T-cell (primary cell): ENCODE measurements at places on chromosomes 12 and 14.

DNA sequence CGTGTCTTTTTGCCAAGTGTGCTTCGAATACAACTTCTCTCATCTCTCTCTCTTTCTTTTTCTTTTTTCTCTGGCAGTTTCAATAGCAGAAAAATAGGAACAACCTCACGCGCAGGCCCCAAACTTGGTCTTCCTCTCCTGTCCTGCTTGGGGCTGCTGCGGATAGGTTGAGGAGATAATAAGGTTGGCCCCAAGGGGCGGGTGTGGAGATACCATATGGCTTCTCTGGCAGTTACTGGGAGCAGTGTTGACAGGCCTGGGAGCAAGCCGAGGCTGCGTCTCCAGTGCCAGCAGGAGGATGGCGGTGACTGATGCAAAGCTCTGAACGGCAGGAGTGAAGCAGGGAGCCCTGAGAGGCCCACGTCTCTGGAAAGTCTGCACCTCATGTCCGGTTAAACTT is 89.5 kb upstream of the MANSC4 start:
- no peaks in the 10 kb centered on the region for H3K36me3 ChIP-seq
- no peaks in the 10 kb centered on the region for H3K4me1 ChIP-seq
- no peak overlapping the region for H3K4me3 ChIP-seq
- no peaks in the 10 kb centered on the region for H3K27me3 ChIP-seq
- DNase-seq, result no peak

DNA sequence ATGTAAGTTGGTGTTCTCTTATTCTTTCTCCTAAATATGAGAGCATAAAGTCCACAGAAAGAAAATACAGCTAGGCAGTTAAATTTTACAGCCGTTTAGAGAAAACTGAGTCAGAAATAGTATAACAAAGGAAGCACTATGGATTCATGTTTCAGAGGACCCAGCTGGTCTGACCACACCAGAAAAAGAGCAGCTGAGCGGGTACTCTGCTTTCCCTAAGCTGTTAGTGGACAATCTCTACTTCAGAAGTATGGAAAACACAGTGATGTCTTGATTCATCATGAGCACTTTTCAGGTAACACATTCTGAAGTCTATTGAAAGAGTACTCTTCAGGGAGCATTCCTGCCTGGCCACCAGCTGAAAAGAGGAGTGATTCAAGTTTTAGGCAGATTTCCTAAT is 12.4 kb downstream of the PPM1H start:
- H3K4me3 ChIP-seq, result no peak overlapping the region
- no peak for DNase-seq
- peaks cover 10% of the 10 kb centered on the region for H3K27me3 ChIP-seq
- H3K27ac ChIP-seq, result no peak overlapping the region
- H3K36me3 ChIP-seq, result no peaks in the 10 kb centered on the region
- H3K4me1 ChIP-seq, result no peaks in the 10 kb centered on the region

DNA sequence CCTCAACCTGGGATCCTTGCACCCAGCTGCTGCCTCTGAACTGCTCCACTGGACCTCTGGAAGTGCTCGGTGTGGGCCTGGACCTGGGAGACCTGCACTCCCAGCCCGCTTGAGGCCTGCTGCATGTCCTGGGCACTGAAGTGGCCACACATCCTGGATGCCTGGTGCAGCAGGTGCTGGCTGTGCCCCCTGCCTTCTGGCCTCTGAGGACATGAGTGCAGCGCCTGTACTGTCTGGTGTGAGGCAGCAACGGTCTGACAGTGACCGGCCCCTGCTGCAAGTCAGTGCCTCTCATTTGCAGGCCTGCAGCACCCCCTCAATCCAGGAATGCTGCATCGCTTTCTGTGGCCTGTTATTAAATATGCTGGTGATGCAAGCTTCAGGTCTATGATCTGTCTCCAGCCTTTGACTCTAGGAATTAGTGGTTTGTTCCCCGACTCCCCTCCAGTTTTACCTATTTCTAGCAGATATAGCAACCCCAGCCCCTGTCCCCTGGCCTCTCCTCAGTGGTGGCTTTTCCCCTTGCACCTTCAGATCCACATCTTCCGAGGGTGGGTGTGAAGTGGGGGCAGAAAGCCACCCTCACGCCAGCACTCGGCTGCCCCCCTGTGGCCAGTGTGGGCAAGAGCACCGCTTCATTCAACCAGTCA is 3.6 kb downstream of the SMIM41 start:
- peak; percentile 59 for DNase-seq
- peaks cover 21% of the 10 kb centered on the region for H3K27me3 ChIP-seq
- H3K36me3 ChIP-seq, result peaks cover 9% of the 10 kb centered on the region
- no peak overlapping the region for H3K27ac ChIP-seq
- H3K4me1 ChIP-seq, result peaks cover 6% of the 10 kb centered on the region
- no peak overlapping the region for H3K4me3 ChIP-seq

- H3K27me3 ChIP-seq, result no peaks in the 10 kb centered on the region
- H3K4me3 ChIP-seq, result no peak overlapping the region
- H3K27ac ChIP-seq, result no peak overlapping the region
- no peaks in the 10 kb centered on the region for H3K4me1 ChIP-seq
Observed at GRCh38 chr12:83931451-83931850, 981.1 kb downstream of the SLC6A15 start.

DNA sequence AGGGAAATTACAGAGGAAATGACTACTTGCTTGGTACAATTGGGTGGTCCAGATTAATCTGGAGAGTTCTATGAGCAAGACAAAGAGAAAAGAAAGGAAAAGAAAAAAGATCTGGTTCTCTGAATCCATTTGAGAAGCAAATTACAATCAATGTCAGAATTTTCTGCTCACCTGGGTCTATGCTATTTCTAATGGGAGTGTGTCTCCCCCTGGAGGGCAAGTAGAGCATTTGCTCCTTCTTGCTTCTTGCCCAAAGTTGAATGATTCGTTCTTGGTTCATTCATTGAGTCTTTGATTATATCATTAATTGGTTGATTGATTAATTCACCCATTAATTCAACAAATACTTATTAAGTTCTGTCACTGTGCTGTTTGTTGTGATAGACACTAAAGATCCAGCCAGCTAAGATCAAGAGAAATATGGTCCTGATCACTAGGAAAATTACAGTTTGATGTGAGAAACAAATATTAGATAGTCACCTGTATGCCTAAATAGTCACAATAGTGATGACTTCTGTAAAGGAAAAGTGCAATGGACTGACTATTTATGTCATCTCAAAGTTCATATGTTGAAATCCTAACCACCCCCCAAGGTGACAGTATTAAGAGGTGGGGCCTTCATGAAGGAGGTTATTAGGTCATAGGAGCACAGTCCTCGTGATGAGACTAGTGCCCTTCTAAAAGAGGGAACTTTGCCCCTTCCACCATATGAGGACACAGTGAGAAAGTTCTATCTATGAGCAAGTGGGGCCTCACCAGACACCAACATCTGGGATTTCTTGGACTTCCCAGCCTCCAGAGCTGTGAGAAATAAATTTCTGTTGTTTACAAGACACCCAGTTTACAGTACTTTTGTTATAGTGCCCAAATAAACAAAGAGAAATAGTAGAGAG is 8.0 kb upstream of the ASB8 start:
- H3K4me1 ChIP-seq, result peaks cover 2% of the 10 kb centered on the region
- no peaks in the 10 kb centered on the region for H3K27me3 ChIP-seq
- no peak overlapping the region for H3K27ac ChIP-seq
- H3K36me3 ChIP-seq, result no peaks in the 10 kb centered on the region

DNA sequence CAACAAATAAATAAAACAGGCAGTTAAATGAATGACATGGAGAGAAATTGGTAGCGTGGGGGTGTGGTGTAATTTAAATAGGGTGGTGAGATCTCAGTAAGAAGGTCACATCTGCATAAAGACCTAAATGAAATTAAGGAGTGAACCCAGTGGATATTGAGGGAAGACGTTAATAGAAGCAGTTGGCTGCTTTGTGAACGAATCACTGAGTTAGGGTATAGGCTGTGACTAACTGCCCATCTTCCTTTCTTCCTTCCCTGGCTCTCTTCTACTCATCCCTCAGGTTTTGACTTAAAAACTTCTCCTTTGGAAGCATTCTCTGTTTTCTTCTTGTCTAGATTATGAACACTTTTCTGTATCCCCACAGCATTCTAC is 64.7 kb downstream of the BTG1 start:
- peaks cover 3% of the 10 kb centered on the region for H3K4me1 ChIP-seq
- no peak overlapping the region for H3K4me3 ChIP-seq
- no peak for DNase-seq
- no peak overlapping the region for H3K27ac ChIP-seq
- H3K27me3 ChIP-seq, result no peaks in the 10 kb centered on the region

GRCh38 chr12:15118955-15119354 is 102.3 kb downstream of the RERG start:
- DNase-seq, result no peak
- H3K4me3 ChIP-seq, result no peak overlapping the region
- no peak overlapping the region for H3K27ac ChIP-seq
- no peaks in the 10 kb centered on the region for H3K4me1 ChIP-seq
- H3K36me3 ChIP-seq, result no peaks in the 10 kb centered on the region

DNA sequence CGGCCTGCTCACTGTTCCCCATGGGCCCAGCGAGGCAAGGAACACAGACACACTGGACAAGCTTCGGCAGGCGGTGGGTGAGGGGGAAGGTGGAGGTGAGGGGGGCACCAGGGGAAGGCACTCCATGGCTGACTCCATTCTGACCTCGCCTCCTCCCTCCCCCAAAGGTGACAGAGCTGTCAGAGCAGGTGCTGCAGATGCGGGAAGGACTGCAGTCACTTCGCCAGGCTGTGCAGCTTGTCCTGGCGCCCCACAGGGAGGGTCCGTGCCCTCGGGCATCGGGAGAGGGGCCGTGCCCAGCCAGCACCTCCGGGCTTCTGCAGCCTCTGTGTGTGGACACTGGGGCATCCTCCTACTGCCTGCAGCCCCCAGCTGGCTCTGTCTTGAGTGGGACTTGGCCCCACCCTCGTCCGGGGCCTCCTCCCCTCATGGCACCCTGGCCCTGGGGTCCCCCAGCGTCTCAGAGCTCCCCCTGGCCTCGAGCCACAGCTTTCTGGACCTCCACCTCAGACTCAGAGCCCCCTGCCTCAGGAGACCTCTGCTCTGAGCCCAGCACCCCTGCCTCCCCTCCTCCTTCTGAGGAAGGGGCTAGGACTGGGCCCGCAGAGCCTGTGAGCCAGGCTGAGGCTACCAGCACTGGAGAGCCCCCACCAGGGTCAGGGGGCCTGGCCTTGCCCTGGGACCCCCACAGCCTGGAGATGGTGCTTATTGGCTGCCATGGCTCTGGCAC is 10.6 kb downstream of the MCRS1 start:
- DNase-seq, result no peak
- peaks cover 20% of the 10 kb centered on the region for H3K36me3 ChIP-seq
- H3K27ac ChIP-seq, result no peak overlapping the region
- no peak overlapping the region for H3K4me3 ChIP-seq

- no peak for DNase-seq
- H3K27ac ChIP-seq, result no peak overlapping the region
- H3K27me3 ChIP-seq, result peaks cover 78% of the 10 kb centered on the region
- no peak overlapping the region for H3K4me3 ChIP-seq
- no peaks in the 10 kb centered on the region for H3K36me3 ChIP-seq
- H3K4me1 ChIP-seq, result peaks cover 38% of the 10 kb centered on the region
Observed at GRCh38 chr14:36662543-36663403, 1.1 kb downstream of the PAX9 start.

DNA sequence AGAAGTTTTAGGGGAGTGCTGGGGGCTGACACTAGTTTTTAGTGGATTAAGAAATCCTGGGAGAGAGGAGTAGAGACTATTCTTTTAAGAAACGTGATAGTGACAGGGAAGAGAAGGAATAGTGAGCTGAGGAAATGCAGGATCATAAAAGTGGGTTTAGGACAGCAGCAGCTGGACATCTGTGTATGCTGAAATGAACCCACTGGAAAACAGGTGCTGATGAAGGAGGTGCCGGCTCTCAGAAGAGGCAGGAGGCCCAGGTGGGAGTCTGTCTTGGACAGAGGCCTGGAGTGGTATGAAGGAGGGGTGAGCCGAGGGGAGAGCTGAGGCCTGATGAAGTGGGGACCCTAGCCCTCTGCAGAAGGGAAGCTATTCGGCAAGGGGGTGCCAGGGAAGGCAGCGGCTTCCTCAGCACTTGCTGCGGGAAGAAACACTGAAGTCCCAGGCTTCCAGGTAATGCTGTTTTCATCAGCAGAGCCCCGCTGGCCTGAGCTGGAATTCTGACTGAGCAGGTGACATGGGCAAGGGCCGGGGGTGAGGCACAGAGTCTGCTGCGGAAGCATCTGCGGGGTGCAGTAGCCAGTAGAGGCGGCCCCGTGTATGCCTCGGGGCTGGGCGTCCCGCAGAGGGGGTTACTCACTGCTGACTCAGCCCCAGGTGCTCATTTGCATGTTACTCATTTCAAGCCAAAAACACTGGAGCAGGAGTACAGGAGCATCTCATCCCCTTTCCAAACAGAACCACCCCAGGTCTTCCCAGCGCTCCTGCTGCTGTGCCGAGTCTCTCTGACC is 89.7 kb downstream of the TMCC3 start:
- DNase-seq, result no peak
- no peaks in the 10 kb centered on the region for H3K27me3 ChIP-seq
- no peak overlapping the region for H3K4me3 ChIP-seq
- H3K36me3 ChIP-seq, result no peaks in the 10 kb centered on the region
- H3K4me1 ChIP-seq, result no peaks in the 10 kb centered on the region

- no peaks in the 10 kb centered on the region for H3K27me3 ChIP-seq
- no peak for DNase-seq
- H3K4me1 ChIP-seq, result no peaks in the 10 kb centered on the region
Observed at GRCh38 chr12:58500399-58500798, 419.9 kb downstream of the LRIG3 start.

GRCh38 chr12:24232531-24232930 is 283.1 kb upstream of the SOX5 start:
- H3K4me1 ChIP-seq, result no peaks in the 10 kb centered on the region
- DNase-seq, result no peak
- no peak overlapping the region for H3K27ac ChIP-seq
- H3K27me3 ChIP-seq, result no peaks in the 10 kb centered on the region
- H3K36me3 ChIP-seq, result no peaks in the 10 kb centered on the region
- no peak overlapping the region for H3K4me3 ChIP-seq

GRCh38 chr14:79643132-79643531 is 568.2 kb downstream of the DIO2 start:
- H3K27me3 ChIP-seq, result no peaks in the 10 kb centered on the region
- no peaks in the 10 kb centered on the region for H3K36me3 ChIP-seq
- H3K4me1 ChIP-seq, result no peaks in the 10 kb centered on the region
- DNase-seq, result no peak
- H3K27ac ChIP-seq, result no peak overlapping the region

- no peaks in the 10 kb centered on the region for H3K4me1 ChIP-seq
- no peak overlapping the region for H3K27ac ChIP-seq
- no peaks in the 10 kb centered on the region for H3K36me3 ChIP-seq
- no peak for DNase-seq
- no peak overlapping the region for H3K4me3 ChIP-seq
Observed at GRCh38 chr12:48750769-48751356, 34.4 kb upstream of the CCNT1 start.

GRCh38 chr12:116779597-116779996 is 41.5 kb downstream of the RNFT2 start:
- peaks cover 4% of the 10 kb centered on the region for H3K36me3 ChIP-seq
- H3K27me3 ChIP-seq, result no peaks in the 10 kb centered on the region
- no peak overlapping the region for H3K4me3 ChIP-seq
- no peaks in the 10 kb centered on the region for H3K4me1 ChIP-seq
- no peak overlapping the region for H3K27ac ChIP-seq

- H3K27ac ChIP-seq, result no peak overlapping the region
- no peak for DNase-seq
- H3K27me3 ChIP-seq, result peaks cover 27% of the 10 kb centered on the region
Observed at GRCh38 chr12:50065726-50066310, 8.4 kb downstream of the ASIC1 start.
